Left lung (tissue), 14 donors: ENCODE measurements at places on chromosomes 7 and 10. TPM values are rescaled to one million over a fixed set of nuclear protein-coding genes. Genes with fewer than 3 reads are reported as not detected.

Gene SFRP4
- 1.8 TPM for polyA plus RNA-seq

Gene SPDYE6
- 4.7 TPM for polyA plus RNA-seq

Gene ATOH7
- 0.13 TPM for polyA plus RNA-seq

Gene VIPR2
- polyA plus RNA-seq: 0.55 TPM

Gene AGAP3
- polyA plus RNA-seq: 96.6 TPM

Gene TCAF1
- 113 TPM for polyA plus RNA-seq

Gene ASAH2
- 0.70 TPM for polyA plus RNA-seq

Gene VENTX
- 0.23 TPM for polyA plus RNA-seq
